ENCODE measurements at places on chromosomes 13 and 19.

GRCh38 chr13:100662468-100663211 is 12.0 kb downstream of the TMTC4 start:
- DNase-seq, result no peak

DNA sequence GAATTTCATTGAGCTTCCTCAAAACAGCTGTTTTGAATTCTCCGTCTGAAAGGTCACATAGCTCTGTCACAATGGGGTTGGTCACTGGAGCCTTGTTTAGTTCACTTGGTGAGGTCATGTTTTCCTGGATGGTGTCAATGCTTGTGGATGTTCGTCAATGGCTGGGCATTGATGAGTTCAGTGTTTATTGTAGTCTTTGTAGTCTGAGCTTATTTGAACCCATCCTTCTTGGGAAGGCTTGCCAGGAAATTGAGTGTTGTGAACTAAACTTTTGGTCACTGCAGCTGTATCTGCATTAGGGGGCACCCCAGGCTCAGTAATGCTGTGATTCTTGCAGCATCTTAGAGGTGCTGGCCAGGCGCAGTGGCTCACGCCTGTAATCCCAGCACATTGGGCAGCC is 22.0 kb downstream of the BLOC1S3 start:
- DNase-seq, result no peak

- DNase-seq, result no peak
Measured at GRCh38 chr13:70604448-70604847, 496.2 kb upstream of the KLHL1 start.

GRCh38 chr13:78239714-78240113 is 321.1 kb upstream of the EDNRB start:
- DNase-seq, result no peak

- DNase-seq, result no peak
Measured at GRCh38 chr19:18735324-18735723, 51.8 kb downstream of the CRTC1 start.

GRCh38 chr19:35033067-35034004 is 3.1 kb downstream of the SCN1B start:
- DNase-seq, result no peak

- DNase-seq, result no peak
Measured at GRCh38 chr19:33715462-33715861, 81.2 kb upstream of the KCTD15 start.

- no peak for DNase-seq
Measured at GRCh38 chr19:37954421-37954874, 47.4 kb downstream of the SIPA1L3 start.
